ENCODE measurements at places on chromosomes 4 and X.

DNA sequence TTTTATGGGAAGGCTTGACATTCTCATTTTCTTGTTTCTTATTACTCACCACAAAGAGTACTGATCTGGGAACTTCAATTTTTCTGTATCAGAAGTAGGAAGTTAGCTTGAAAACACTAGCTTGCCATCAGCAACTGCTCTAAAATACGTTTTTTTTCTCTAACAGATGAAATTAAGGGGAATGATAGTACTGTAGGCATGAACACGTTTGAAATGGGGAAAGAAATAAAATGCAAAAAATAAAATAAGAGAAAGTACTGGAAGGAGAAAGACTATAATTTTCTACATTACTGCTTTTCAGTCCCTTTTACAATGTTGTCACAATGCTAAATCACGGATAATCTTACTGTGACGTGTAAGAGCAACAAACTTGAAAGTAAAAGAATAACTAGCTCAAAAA lies 1.5 kb downstream of the RADX start:
- no peak for DNase-seq

DNA sequence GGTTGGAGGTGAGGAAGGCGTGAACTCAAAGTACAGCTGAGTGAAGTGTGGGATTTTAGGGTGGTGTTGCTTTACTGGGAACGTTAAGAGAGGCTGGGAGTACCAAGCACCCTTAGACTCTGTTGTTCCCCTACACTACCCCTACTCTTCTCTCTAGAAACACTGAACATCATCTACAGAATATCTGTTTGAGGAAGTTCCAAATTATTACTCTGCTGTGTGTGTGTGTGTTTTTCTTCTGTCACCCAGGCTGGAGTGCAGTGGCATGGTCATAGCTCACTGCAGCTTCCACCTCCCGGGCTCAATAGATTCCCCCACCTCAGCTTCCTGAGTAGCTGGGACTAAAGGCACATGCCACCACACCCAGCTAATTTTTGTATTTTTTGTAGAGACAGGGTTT lies 76.7 kb upstream of the AP1S2 start:
- no peak for DNase-seq

GRCh38 chrX:42127563-42127962 lies 204.2 kb upstream of the CASK start:
- no peak for DNase-seq

- DNase-seq: no peak
These were observed 150.0 kb downstream of the CBR4 start for GRCh38 chr4:168859888-168860694.

- no peak for DNase-seq
These were observed 35.9 kb upstream of the CXCL8 start for GRCh38 chr4:73704314-73705055.

DNA sequence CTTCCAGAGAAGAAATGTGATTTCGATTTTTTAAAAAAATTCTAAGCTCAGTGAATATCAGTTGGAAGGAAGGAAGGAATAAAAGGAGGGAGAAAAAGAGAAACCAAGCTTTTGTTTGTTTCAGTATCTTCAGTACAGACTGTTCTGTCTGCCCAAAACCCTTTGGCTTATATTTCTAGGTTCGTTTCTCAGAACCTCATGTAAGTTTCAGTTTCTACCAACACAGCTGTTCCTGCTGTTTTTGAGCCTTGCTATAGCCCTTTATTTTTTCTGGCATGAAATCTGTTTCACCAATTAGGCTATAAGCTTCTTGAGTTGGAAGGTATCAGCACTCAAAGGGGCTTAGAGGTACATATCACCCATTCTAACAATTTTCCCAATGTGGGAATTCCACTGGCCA lies 157.9 kb downstream of the GBA3 start:
- no peak for DNase-seq

GRCh38 chr4:18242919-18243693 lies 221.6 kb upstream of the LCORL start:
- no peak for DNase-seq

DNA sequence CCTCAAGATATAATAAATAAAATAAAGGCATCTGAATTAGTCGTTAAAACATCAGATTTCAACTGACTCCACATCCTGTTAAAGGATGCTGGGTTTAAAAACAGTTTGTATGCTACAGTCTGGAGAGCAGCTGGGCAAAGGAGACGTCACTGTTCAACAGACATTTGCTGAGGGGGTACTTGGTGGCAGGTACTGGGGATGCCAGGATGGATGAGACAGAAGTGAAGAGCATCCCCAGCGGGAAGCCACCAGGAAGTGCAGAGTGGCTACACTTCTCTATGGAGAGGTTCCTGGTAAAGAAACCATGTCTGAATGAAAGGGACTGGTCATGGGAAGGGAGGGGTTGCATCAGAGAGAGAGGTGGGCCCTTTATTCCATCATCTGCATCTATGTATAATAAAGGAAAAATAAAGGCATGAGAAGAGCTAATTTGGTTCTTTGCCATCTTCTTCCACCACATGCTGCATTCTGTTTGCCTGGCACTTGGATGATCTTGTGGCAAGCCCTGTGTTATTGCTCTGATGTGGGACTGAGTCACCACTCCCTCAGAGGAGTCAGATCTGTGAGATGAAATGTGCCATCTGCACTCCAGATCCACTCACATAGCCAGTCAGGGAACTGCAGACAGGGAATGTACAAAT lies 145.0 kb downstream of the SOWAHB start:
- no peak for DNase-seq

GRCh38 chr4:124046190-124046589 lies 649.6 kb downstream of the SPRY1 start:
- DNase-seq: no peak

GRCh38 chr4:174215057-174215456 lies 68.4 kb downstream of the FBXO8 start:
- no peak for DNase-seq

GRCh38 chr4:146582864-146583263 lies 55.8 kb upstream of the POU4F2 start:
- no peak for DNase-seq

DNA sequence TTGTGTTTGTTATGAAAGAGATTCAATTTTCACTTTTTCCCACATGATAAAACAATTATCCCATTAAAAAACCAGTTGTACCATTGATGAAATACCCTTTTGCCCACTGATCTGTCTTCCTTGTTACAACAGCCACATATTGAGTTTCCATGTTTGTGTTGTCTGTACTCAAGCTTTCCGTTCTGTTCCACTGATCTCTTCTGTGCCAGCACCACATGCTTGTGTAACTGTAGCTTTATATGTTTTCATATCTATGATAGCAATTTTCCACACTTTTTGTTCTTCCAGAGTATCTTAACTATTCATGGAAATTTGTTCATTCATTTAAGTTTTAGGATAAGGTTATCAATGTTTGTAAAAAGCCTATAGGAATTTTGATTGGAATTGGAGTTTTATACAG lies 24.3 kb upstream of the RELL1 start:
- no peak for DNase-seq

DNA sequence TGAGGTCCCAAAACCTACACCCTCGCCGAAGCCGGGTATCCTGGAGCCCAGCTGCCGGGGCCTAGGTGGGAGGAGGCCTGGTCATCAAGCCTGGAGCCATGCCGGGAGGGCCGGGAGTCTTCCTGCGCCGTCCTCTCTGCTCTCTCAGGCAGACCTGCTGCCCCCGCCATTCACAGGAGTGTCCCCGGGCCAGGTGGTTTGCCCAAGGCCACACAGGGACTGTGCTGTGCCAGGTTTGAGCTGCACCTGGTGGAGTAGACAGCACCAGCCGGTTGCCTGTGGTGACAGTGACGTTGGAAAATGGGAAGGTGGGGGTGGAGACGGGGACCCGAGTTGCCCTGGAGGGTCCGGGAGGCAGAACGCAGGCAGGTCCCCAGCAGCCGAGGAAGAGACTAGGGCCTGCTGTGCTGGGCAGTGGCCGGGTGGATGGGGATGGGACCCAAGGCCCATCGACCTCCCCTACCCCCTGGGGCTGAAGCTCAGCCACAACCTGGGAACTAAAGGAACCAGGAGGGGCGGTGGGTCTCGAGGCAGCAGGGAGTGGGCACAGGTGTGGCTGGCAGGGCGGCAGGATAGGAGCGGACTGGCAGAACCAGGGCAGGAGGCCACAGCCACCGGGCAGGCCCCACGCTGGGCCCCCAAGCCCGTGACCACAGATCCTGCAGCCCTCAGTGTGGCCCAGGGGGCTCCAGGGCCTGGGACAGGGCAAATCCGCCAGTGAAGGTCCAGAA lies 9.5 kb downstream of the DOK7 start:
- DNase-seq: no peak

DNA sequence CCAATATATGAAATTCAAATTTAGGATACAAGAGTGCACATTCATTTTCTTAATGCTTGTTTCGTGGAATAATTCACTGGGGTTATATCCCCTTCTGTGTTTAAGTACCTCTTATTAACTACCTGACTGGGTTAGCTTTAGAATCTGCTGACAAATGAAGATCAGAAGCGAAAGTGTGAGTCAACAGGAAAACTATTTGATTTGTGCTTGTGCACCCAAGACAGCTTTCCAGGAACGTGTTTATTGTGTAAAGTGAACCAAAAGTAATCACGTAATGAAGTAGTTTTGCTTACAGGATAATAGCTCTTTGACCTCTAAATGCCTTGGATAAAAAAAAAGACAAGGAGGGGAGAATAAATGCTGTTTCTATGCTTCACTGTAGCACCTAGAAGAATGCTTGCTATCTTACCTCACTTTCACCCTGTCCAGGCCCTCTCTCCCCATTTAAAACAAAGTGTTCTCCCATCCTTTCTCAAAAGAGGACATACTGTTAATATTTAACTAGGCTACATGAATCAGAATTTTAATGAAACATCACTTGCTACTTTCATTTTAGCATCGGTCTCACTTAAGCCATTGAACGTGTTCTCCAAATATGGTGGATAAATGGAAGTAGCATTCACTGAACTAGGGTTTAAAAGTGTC lies 141.9 kb downstream of the THOC2 start:
- no peak for DNase-seq

DNA sequence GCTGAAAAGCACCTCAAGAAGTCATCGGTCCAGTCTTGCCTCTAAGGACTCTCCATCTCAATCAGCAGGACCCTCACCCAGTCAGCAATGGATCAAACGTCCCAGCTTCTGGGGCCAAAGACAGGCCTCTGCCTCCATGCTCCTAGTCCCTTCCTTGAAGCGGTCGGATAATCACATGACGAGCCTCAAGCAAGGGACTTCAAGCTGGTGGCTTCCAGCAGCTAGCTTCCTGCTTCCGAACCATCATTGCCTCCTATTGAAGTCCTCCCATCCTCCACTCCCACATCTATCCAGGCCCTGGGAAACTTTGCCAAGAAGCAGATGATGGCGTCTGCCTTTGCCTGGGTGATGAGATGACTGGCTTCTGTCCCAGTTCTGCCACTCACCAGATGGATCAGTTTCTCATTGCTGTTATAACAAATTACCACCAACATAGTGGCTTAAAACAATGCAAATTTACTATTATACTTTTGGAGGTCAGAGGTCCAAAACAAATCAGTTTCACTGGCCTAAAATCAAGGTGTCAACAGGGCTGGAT lies 135.2 kb upstream of the MAMLD1 start:
- no peak for DNase-seq

- no peak for DNase-seq
These were observed 51.4 kb downstream of the SGMS2 start for GRCh38 chr4:107876099-107876498.

DNA sequence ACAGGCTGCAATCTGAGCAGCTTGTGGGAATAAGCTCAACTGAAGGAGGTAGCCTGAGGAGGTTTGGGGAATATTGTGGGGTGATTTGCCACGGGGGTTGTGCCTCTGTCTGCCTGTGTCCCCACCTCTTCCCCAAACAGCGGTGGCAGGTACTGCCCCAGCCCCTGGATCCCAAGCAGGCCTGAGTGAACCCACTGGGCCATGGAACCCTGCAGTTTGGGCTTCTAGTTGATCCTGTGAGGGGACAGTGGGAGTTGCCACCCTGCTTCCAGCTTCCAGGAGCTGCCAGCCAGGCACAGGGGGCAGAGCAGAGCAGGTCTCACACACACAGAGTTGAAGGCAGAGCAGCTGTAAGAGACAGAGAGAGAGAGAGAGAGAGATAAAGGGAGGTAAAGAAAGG lies 97.4 kb downstream of the PJA1 start:
- no peak for DNase-seq

DNA sequence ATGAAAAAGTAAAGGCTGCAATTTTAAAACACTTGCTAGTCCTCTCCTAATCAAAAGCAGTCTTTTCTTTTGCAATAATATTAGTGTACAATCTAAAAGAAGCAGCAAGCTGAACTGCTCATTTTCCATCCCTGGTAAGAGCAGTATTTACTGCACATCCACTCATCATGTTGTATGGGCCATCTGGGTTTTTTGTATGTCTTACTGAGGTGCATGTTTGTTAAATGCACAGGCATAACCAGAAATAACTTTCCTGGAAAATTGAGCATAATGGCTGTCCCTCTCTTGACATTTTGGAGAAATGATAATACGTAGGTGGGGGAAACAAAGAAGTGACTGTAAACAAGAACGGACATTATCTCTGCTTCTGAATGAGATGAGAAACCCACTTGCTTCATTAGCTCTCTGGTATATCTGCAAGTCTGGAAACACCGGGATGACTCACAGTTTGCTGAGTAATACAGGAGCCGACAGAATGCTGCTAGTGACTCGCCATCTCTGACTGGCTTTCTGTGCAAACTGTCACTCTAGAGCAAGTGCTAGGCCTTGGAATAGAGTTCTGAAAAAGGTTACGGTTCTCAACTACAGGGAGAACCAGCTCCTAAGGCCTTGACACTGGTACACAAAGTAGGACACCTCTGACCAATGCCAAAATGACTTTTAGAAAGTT lies 85.7 kb upstream of the MTM1 start:
- DNase-seq: no peak

DNA sequence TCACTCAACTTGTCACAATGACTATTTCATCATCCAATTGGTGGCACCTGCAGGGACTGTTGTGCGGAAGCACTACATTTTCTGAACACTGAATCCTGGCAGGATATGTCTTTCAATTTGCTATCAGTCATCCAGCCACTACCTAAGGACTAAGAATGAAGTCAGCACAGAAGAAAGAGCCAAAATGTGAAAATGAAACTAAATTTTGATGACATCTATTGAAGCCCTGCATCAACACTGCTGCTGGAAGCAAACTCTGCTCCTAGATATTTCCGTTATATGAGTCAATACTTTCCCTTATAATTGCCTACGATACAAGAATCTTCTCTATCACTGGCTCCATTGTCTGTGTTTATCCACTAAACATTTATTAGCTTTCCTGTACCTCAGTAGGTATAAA lies 917.9 kb downstream of the RAPGEF2 start:
- DNase-seq: no peak

- DNase-seq: no peak
These were observed 21.2 kb downstream of the SLC2A9 start for GRCh38 chr4:9999956-10000561.

- no peak for DNase-seq
These were observed 263.6 kb downstream of the HS3ST1 start for GRCh38 chr4:11165052-11165451.

DNA sequence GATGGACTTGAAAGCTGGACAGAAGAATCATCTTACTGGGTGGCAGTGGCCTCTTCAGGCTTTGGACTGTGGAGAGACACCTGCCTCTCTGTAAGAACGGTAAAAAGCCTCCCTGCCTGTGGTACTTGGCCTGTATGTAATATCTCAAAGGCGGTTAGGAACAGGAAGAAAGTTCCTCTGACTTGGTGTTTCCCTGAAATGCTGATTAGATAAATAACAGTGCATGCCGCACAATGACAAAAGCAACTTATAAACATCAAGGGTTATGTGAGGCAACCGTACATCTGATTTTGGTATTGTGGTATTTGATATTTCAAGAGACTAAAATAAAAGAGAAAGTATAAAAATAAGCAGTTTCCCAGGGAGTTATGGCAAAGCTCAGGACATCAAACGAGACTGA lies 92.4 kb upstream of the SORBS2 start:
- no peak for DNase-seq

Data from 8988T (cell line).